Pulmonary artery endothelial cell (primary cell): ENCODE measurements at places on chromosomes 12 and 14. TPM values are rescaled to one million over a fixed set of nuclear protein-coding genes. Genes with fewer than 3 reads are reported as not detected.
A peak's percentile ranks its signal among the peaks of the same experiment; 100 is the strongest.

REP15 gene
- 1.3 and 3.0 TPM in 2 replicates for total RNA-seq

DNA sequence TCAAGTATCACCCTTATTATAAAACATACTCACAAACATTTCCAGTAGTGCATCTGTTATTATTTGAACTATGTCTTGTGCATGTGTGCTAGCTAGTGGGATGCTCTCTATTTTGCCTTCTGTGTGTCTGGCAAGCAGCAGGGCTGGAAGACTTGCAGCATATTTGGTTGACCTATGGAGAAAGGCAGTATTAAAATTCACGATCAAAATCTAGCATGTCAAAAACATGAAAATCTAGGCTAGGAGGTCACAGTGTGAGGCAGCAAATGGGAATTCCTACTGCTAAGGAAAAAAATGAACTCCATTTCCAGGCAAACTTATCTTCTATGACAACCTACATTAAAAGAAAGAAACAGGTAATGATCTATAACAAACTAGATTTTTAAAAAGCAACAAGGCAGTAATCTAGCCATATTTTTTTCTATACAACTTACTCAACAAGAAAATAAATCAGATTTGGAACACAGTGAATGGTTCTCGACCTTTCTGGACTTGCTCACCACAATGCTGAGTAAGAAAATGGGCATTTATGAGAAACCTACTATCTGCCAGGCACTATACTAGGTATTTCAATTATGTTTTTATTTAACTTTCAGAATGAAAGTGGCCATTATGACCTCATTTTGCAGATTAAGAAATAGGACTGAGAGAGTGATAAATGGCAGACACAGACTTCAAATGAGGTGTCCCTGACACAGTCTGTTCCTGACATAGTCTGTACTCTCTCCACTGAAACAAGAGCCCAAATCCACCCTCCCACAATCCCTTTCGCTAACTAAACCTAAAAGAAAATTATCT is 96.8 kb downstream of the TXNDC16 start:
- no peak for DNase-seq

OR4L1 gene
- not detected in 2 replicates for total RNA-seq

DNA sequence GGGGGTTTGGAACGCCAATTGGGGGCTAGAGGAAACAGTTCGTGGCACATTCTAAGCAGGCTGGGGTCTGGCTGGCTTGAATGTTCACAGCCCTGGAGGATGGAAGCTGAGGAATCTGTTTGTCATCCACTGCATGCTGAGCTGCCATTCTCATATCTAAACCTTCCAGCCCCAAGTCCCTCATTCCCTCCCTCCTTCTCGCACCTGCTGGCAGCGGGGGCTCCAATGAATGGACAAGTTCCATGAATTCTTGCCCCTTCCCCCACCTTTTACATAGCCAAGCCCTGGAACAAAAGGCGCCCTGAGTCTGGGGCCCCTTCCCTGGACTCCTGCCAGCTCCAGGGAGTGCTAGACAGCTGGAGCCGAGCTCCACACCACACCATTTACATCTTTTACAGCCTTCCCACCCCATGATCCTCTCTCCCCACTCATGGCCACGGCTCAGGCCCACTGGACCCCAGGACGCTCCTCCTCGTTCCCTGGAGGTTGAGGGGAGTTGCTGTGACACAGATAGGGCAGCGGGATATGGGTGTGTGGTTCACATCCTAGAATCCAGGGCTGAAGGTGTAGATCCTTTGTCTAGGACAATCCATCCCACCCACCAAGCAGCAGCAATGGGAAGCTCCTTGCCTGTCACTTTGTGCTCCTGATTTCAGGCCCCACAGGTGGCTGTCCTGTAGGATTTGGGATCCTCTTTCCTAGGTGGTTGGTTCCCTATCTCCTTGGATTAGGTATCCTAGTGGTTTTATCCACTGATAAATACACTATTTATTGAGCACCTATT is 21.7 kb upstream of the VRTN start:
- no peak for DNase-seq

ENO2 gene
- total RNA-seq = 8.8 and 12.6 TPM in 2 replicates

METTL3 gene
- 56.0 and 87.3 TPM in 2 replicates for total RNA-seq

DNA sequence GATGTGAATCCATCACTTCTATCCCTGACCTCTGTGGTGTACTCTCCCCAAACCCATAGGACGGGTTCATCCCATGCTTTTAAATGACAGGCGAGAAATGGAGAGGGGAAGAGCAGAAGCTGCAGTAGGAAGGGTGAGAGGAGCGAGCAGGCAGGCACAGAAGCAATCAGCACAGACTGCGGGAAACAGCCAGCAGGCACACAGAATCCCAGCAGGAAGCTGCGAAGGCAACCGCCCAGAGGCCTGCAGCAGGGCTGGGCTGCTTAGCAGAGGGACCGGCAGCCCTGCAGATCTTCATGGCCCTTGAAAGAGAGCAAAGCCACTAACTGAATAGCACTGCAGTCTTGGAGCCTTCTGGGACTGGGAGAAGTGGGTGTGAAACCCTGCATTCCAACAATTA is 287.0 kb upstream of the FKBP4 start:
- DNase-seq = no peak

- no peak for DNase-seq
Measured at GRCh38 chr14:68160779-68161546, 341.4 kb downstream of the RAD51B start.

DNA sequence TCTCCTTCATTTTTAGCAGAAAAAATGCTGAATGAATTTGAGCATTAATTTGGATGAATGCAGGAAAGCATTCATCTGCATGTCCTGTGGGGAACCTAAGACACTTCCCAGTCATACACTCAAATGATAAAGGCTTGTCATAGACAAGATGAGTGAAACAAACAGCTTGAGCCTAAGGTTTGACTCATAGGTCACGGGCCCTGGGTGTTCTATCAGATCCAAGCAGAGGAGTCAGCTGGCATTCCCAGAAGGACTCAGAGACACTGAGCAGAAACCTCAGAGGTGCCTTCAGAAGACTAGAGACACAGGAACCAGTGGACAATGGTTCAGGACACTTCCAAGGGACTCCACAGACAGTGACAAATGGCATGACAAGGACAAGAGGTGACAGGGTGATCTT is 183.9 kb downstream of the NTF3 start:
- no peak for DNase-seq

AKAP3 gene
- 0.79 and 2.2 TPM in 2 replicates for total RNA-seq

GLIPR1L1 gene
- total RNA-seq = not detected in 2 replicates

ANKS1B gene
- 0.07 and 0.28 TPM in 2 replicates for total RNA-seq

DNA sequence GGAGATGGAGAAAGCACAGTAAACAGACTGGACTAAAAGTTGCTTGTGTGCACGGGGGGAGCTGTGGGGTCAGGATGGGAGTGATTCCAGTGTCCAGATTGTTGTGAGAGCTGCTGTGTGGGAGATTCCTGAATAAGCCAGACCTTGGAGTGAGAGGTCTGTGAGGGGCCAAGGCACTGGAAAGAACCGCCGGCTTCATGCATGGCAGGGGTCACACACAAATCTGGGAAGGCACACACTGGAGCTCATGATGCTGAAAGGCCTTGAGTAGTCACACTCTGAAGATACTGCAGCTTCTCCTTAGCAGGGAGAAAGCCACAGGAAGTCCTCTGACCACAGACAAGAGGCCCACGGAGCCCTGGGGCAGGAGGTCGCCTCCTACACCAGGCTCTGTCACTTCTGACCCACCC is 23.1 kb downstream of the ADCY6 start:
- no peak for DNase-seq

DNA sequence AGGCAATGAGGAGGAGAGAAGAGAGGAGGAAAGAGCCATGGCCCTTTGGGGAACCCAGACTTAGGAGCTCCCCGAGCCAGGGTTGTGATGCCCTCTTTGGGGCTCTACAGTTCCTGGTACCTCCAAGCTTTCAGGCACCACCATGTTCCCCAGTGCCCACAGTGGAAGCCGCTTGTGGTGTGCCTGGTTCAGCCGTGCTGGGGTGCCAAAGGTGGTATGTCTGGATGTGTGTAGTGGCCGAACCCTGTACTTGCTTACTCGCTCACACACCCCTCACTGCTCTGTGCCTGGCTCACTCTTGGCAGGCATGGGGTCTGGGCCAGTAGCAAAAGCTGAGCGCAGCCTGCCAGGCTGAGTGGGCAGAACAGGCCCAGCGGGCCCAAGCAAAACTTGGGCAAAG is 210.7 kb downstream of the MON2 start:
- DNase-seq = no peak

DNA sequence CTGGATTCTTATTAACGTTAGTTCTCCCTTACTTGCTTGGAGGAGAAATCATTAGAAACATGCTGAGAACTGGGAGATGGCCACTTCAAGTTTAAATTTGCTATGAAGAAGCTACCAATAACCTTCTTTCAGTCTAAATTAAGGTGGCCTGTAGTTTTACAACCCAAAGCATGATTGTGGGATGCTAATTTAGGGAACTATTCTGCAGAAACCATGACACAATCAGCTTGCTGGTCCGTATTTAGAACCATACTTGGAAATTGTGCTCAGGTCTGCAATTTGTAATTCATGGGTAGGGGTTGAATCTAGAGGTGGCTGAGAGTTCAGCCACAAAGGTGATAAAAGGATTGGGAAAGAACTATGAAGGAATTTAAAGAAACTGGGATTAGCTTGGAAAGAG is 405.7 kb downstream of the RAD51B start:
- DNase-seq = no peak

PIP4P1 gene
- 21.0 and 22.0 TPM in 2 replicates for total RNA-seq

- no peak for DNase-seq
Measured at GRCh38 chr12:232731-233614, 19.0 kb upstream of the SLC6A12 start.

GRCh38 chr12:33438025-33438772 is 1.4 kb downstream of the SYT10 start:
- DNase-seq = no peak

GRCh38 chr14:60738843-60739508 is 4.4 kb downstream of the MNAT1 start:
- DNase-seq = no peak

PLA2G1B gene
- not detected in 2 replicates for total RNA-seq

POTEM gene
- total RNA-seq = not detected in 2 replicates

CMTM5 gene
- total RNA-seq = not detected in 2 replicates

PITPNM2 gene
- total RNA-seq = 5.7 and 8.7 TPM in 2 replicates

GRCh38 chr12:96698521-96698920 is 208.5 kb upstream of the NEDD1 start:
- no peak for DNase-seq

DNA sequence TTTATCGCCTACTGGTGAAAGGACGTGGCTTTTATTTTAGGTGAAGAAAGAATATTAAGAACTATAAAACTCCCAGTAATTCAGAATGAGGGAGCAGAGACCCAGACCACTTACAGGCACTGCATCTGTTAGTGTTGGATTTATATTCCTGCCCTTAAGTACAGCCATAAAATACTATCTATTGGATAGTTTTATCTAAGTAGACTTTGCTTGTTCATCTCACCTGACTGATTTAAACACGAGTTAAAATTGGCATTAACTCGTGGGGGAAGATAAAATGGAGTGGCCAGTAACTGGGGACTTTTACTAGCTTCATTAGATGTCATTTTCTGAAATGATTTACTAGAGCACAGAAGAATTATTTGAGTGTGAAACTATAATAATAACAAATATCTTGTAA is 1377.5 kb upstream of the TMEM132C start:
- no peak for DNase-seq

- DNase-seq = no peak
Measured at GRCh38 chr12:118850244-118850825, 131.0 kb upstream of the SRRM4 start.

PLCZ1 gene
- total RNA-seq = 0.20 TPM in 1 of 2 replicates, not detected in the other

AJUBA gene
- total RNA-seq = 66.8 and 72.2 TPM in 2 replicates

GRCh38 chr12:113875691-113876090 is 90.4 kb downstream of the RBM19 start:
- no peak for DNase-seq

DNA sequence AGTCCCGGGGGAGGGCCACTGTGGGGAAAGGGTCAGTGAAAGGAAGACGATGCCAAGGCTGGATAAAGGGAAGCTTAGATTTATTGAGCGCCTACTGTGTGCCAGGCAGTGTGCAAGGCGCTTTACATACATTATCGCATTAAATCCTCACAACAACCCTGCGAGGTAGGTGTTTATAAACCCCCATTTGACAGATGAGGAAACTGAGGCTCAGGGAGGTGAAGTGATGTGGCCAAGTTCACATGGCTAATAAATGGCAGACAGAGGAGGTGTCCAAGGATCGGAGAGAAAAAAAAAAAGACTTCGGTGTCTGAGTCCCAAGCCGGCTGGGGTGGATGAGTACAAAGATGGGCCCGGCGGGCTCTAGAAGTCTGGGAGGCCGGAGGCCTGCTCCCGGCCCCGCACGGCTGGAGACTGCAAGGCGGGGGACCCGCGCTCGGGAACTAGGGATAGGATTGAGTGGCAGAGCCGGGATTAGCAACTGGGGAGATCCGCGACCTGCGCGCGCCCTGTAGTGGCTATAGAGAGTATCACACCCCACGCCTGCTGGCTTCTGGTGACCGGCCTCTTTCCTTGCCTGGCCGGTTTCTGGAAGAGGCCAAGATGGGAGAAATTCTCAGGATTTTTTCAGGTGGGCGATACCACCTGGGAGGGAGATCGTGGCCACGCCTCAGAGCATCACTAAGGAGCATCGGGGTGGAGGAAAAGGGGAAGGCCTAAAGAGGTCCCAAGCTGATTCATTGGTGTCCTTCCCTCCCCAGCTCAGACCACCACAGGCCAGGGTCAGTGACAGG is 3.9 kb downstream of the DDN start:
- peak; percentile 37 for DNase-seq

- DNase-seq = no peak
Measured at GRCh38 chr14:28661171-28661772, 105.3 kb upstream of the FOXG1 start.

GRCh38 chr12:133233993-133234564 is 1.6 kb downstream of the ANHX start:
- no peak for DNase-seq

KIF26A gene
- 5.0 and 13.4 TPM in 2 replicates for total RNA-seq

- DNase-seq = no peak
Measured at GRCh38 chr14:51006781-51007211, 62.5 kb upstream of the PYGL start.

SLC10A1 gene
- not detected in 2 replicates for total RNA-seq

DNA sequence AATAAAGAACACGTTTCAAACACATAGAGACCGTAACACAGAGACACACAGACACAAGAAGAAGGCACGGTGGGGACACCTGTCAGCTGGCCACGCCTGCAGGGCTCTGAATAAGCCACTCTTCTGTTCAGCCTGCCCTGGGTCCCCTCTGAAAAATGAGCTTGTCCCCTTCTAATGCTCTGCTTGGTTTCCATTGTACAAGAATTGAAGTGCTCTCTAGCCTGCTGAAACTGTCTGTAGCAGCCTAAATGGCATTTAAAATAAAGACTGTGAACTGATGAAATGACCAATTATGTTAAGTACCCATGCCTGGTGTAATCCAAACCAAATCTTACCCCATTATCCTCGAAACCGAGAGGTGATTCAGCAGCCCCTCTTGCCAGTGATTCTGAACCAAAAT is 139.8 kb downstream of the FOXN3 start:
- no peak for DNase-seq
